GM20000 (cell line): ENCODE measurements at places on chromosomes 2 and 18.

DNA sequence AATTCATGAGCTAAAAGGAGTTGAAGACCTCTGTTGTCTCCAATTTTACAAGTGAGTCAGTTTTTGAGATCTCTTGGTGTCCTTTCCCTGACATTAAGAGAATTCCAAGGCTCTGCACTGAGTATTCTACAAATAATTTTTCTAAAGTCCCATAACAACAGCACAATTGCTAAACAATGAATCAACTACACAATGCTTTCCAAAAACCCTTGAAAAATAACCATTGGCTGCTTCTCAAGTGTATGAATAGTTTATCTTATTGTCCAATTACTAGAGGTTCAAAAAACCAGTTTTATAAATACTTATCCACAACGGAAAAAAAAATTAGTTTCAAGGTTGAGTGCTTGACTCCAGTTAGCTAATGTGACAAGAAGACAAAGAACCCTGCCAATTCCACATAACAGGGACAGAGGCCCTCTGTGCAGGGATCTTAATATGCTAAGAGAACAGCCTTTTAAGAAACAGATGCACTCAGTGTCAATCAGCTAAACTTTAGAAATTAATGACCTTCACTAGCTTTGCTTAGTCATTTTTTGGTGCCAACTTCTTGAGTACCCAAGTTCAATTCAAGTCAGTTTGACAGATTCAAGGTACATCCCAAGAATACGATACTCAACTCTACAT is 266.6 kb upstream of the CYP26B1 start:
- no peak for DNase-seq

DNA sequence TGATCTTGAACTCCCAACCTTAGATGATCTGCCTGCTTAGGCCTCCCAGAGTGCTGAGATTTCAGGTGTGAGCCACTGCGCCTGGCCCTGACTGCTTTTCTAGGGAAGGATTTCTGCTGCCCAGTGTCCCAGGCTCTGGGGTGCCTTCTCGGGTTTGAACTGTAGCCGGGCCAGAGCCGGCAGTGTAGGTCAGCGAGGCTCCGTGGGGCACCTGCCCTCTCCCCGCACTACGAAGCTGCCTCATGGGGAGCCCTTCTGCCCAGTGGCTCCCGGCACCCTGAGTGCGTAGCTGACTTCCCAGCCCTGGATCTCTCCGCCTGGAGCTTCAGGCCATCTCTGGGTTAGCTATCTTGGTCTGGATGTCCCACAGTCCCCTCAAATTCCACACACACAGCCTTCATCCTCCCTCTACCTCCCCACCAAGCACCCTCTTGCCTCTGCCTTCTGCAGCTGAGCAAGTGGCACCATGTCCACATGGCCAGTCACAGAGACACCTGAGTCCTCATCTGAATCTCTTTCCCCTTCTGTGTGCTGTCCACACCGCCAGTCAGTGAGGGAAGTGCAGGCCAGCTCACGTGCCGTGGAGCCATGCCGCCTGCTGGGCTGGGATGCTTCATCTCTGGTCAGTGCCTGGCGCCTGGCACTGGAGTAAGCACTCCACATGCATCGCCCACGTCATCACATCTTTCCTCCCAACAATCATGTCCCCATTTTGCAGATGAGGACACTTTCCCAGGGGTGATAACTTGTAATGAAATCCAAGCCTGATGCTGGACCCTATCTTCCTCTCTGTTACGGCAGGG is 69.2 kb downstream of the EDAR start:
- DNase-seq: no peak

GRCh38 chr2:73295751-73296400 is 2.5 kb upstream of the EGR4 start:
- DNase-seq: no peak

DNA sequence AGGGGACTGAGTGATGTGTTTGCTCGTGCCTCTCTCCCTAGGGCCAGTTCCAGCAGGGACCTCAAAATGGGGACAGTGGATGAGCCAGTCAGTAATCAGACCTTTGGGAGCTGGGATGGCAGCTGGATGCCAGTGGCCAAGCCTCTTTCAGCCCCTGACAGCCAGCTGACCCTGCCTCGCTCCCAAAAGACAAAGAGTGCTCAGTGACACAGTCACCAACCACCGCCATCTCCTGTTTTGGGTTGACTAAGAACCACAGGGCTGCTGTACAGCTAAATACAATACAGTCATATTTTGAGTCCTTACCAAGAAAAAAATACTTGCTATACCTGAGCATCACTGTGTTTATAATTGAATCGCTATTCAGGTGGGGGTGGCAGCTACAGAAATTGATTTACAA is 75.7 kb downstream of the POU3F3 start:
- no peak for DNase-seq

DNA sequence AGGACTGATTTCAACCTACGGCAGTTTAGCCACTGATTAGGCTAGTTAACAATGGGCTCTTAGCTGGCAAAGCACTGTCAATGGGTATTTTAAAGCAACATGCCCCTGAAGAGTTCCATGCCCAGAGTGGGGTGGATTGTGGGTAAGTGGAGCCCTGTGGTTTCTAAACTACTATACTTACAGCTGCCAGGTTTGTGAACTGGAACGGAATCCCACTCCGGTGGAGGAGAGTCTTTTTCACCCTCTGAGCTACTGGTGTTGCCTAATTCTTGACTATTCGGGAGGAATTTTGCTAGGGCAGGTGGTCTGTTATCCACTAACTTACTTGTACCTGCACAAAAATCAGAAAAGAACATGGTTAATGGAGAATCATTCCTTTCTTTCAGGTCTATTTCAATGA is 52.6 kb downstream of the ZAP70 start:
- DNase-seq: no peak

DNA sequence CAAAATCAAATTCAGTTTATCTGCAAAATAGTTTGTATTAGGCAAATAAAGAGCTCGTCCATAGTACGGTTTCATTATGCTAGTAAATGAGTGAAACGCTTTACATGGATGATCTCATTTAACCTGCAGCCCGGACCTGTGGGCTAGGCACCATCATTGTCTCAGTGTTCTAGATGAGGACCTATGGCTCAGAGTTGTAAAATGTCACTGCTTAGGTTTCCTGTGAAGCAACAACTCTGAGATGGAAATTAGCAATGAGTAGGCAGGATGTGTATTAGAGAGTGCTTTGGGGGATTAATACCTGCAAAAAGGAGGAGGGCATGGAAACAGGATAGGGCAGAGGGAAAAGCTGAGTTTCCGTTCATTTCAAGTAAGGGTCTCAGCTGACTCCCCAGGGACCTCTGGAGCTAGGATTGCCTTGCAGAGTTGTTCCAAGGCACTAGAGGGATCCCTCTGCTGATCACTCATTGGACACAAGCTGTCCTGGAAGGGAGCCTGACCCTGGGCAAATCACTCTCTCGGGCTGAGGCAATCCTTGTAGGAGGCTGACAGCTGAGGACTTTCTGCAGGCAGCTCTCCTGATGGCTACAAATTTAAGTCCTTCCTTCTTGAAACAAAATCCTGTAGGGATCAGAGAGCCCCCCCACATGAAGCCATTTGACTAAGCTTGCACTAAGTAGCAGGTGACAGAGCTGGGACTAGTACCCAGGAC is 58.8 kb upstream of the SIX2 start:
- no peak for DNase-seq

DNA sequence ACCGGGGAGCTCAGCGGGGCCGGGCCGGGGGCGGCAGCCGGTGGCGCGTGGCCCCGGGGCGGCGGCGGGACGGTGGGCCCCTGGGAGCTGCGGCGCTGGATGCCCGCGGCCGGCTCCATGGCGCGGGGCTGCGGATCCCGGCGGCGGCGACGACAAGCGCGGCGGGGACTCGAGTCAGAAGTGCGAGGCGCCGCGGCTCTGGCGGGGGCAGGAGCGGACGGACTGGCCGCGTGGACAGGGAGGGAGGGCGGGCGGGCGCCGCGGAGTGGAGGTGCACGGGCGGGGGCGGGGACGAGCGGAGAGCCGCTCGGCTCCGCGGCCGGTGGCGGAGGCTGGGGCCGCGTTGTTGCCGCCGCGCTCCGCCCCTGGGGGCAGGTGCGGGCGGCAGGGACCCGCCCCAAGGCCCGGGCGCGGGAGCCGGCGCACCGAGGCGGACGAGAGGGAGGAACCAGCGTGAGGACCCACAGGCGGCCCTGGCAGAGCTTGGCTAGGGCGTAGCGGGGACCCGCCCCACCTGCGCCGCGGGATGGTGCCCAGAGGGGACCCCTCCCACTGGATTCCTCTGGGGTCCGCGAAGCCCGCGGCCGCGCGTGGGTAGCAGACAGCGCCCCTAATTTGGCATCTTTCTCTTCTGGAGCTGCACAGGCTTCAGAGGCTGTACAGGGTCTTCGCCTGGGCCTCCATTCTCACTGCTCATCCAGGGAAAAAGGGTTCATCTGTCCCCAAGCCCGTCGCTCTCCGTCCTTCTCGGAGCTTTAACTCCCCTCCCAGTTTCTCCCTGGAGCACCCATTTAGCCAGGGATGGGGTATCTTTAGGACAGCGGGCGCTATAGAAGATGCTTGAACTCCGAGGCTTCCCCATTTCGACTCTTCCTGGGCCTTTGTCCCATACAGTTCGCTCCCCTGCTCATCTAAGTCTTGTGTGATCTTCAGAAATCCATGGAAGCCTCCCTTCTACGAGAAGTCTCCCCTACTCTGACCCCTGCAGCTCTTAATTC is at the start of gene TMEM163:
Gene TMEM163, minus strand, starts transcription at position 184 of the 998 bp plus-strand sequence.
- DNase-seq: peak; percentile 73

- DNase-seq: no peak
Measured at GRCh38 chr2:118250463-118250862, 162.2 kb downstream of the INSIG2 start.

DNA sequence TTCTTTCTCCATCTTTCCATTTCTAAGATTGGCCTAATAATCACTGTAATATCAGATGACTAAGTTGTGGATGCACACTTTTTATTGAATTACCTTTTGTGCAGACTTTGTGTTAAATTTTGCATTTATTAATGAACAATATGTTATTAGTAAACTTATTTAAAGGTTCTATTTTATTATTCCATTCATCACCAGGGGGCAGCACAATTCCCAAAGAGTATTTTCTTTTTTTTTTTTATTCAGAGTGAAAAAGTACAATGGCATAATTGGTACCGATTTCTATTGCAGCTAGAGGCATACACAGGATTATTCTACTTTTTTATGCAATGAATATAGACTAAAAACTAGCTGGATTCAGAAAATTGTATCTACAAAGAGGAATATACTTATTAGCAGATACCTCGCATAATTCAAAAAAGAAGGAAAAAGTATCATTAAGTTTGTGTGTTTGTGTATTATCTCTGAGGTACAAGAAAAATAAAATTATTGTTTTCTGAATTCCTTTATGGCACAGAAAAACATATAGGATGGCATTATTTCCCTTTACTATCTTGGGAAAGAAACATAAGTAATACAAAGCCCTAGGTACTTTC is 390.6 kb downstream of the ERBB4 start:
- DNase-seq: peak; percentile 3

DNA sequence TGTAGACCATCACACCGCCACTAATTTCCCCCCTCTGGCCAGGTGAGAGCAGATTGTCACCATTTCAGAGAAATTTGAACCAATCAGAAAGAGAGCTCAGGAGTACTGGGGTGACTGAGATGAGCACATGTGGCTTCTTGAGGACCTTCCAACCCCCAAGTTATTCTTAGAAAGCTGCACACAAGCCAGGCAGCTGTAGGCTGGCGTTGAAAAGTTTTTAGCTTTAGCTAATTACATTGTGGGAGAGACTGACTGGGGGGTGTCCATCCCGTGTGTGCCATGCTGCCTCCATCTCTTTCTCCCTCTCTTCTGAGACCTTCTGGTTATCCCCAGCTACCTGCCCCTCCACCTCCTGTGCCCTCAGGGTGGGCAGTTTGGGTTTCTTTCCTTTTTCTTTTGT is 154.0 kb downstream of the AGAP1 start:
- no peak for DNase-seq

DNA sequence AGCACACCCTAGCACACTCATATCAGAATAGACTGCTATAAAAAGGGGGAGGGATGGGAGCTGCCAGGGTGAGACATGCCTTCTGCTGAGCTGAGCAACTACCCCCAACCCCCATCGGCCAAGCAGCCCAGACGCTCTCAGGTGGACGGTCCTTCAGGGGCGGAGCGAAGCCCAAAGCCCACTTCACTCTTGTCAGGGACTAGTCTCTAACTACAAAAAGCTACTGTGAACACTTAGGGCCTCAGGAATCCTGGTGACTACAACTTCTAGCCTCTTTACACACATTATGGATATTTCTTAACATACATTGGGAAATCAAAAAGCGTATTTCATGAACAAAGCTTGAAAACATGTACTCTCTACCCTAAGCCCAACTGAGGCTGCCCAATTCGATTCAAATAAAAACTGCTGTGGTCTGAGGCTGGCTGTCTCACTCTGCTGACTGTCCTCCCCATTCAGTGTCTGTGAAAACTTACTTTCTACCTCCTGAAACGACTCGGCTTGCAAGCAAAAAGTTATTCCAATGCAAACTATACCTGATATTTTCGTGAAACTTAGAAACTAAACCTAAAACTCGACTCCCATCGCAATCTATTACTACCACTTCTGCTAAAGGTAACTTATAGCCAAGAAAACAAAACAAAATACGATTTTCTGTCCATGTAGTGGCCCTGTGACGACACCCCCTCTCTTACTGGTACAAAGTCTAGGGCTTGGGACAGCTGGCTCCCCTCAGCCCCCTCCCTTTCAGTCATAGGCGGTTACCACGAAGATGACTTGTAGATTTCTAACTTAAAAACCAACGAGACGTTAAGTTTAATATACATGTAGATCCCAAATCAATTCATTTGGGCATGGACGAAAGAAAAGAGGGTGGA is 1.2 kb downstream of the SERTAD2 start:
- DNase-seq: no peak

- DNase-seq: no peak
Measured at GRCh38 chr18:32349728-32350395, 120.8 kb downstream of the GAREM1 start.

DNA sequence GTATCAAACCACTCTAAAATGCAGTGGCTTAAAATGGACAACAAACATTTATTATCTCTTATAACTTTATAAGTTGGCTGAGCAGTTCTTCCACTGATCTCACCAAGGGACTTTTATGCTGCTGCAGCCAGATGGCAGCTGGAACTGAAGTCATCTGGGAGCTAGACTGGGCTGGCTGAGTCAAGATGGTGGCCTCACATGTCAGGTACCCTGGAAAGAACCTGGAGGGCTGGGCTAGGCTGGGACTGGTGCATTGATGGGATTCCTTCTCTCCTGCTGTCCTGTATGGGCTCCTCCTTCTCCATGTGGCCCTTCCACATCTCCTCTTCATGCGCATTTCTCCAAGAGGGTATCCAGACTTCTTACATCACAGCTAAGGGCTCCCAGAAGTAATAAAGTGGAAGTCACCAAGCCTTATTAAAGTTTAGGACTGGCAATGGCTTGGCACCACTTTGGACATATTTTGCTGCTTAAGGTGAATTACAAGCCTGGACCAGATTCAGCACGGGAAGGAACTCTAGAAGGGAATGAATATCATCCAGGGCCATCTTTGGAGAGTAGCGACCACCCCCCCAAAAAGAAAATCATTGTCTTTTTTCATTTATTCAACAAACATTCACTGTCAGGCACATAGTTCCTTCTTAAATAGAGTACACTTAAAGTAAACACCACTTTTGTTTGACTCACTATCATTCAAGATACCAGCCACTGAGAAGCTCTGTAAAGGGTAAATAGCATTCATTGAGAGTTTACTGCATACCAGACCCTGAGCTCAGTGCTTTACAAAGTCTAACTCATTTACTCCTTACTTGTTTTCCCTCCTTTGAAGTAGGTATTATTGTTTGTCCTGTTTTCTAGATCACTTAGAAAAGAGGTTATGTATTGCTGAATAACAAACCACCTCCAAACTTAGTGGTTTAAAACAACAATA is 138.0 kb downstream of the ZFP36L2 start:
- no peak for DNase-seq

- DNase-seq: no peak
Measured at GRCh38 chr18:80103231-80103630, 5.8 kb upstream of the ADNP2 start.
